ENCODE measurements at places on chromosomes 1 and 21.

GRCh38 chr1:53656747-53657530 lies 82.0 kb downstream of the GLIS1 start:
- DNase-seq, result no peak

GRCh38 chr1:178639326-178639725 lies 85.7 kb upstream of the RALGPS2 start:
- no peak for DNase-seq

DNA sequence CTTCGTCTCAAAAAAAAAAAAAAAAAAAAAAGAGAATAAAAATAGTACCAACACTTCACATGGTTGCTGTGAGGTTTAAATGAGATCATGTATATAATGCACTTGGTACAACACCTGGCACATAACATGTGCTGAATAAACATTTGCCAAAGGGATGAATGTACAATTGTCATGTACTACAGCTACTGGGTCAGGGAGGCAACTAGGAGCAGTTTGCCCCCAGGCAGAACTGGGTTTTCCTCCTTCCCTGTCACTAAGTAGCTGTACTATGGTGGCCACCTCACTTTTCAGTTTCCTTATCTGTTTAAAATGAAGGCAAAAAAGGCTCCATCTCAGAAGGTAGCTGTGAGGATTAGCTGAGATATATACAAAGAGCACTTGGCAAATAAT lies 11.5 kb downstream of the AK2 start:
- no peak for DNase-seq

- no peak for DNase-seq
Measured at GRCh38 chr1:117681901-117682250, 76.0 kb downstream of the TENT5C start.

DNA sequence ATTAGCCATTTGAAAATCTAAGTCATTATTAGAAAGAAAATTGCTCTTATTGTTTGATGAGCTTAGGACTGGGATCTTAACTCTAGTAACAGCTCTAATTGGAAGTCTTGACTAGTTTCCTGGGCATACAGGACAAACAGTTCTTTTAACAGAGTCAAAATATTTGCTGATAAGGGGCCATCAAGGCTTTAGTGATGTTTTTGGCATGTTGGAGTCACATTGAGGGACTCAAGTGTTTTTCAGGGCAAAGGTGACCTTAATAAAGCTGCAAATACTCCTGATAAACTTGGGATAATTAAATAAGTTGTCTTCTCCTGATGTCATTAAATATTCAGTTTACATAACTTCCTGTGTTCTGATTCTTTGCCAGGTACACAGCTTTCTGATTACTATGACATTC lies 6.5 kb upstream of the KRTAP19-7 start:
- DNase-seq, result no peak

All from vagina (tissue), 2 donors.